ENCODE measurements at places on chromosomes 13 and 19. TPM values are rescaled to one million over a fixed set of nuclear protein-coding genes. Genes with fewer than 3 reads are reported as not detected.

GRCh38 chr19:42403586-42403985 lies 13.5 kb upstream of the CNFN start:
- DNase-seq, result no peak

GRCh38 chr13:38099751-38100150 lies 230.2 kb upstream of the TRPC4 start:
- DNase-seq, result no peak

DNA sequence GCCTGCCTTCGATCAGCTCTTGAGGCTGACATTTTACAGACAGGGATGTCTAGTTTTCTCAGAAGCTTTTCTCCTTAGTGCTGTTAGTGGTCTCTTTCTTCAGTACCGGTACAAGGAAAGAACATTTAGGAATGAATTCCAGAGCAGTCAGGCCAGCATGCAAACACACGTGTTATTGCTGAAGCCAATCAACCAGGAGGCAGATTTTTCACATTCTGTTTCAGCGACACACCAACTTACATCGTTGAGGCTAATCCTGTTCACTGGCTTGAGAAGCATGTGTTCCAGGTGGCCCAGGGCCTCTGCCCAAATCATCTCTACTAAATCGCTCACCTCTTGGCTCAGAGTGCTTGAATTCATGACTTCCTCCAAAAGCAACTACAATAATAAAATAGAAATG lies 19.2 kb downstream of the PARP4 start:
- no peak for DNase-seq

DNA sequence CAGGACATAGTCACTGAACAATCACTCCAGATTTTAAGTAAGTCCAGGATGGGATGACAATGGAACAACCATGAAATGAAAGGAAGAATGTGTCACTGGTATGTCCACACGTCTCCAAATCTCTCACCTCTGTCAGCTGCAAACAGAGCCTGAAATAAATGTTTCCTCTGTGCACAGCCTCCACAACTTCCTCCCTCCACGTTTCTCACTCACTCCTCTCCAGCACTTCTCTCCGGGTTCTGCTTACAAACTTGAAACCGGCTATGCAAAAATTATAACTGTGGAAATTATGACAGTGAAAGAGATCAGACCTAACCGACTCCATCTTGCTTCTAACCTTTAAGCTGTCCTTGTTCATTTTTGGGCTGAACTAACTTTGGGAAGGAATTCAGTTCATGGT lies 35.0 kb upstream of the ALOX5AP start:
- DNase-seq, result no peak

DNA sequence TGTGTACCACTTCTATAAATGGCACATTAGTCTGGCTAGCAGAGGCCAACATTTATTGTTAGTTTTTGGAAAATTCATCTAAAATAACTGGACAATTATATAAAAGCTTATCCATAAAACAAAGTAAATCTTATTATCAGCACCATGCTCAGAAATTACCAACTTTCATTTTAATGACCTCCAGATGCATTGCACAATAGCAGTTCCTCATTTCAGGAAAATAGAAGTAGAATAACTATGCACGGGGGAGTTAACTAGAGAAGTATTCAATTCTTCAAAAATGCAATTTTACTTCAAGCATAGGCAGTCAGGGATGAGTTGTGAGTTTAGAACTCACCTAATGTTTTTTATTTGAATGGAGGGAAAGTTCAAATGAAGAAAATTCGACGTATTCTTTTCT lies 1023.5 kb downstream of the PCDH17 start:
- DNase-seq, result no peak

DNA sequence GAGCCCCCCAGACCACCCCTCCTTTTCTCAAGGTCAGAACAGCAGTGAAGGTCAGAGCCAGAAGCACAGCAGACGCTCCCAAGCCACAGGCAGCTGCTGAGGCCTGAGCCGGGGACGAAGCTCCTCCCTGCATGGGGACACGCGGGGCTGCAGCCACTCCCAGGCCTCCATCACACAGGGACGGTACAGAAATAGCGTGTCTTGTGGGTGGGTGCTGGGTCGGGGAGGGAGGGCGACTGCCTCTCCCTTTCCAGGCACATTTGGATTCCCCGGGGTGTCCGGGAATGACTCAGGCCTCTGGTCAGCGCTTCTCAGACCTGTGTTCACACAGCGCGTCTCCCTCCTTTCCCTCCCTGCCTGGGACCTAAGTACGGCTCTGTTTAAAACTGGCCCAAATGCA lies 33.2 kb downstream of the RASA3 start:
- no peak for DNase-seq

DNA sequence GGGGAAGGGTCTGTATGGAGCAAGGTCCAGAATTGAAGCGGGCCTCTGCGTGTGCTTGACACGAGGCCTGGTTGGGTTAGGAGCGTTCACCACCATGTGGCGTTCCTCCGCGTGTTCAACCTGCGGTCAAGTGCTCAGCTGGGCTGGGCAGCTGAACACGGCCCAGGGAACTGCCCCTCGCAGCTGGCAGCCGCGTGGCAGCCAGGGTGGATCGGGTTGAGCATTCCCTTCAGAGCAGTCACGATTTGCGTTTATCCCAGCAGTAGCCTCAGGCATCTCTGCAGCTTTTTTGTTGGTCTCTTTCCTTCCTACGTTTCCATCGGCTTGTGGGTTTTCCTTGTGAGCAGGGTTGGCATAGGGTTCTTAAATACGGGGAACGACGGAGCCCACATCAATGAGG lies 28.7 kb upstream of the F2RL3 start:
- no peak for DNase-seq

- no peak for DNase-seq
Measured at GRCh38 chr19:29378543-29379080, 147.2 kb upstream of the VSTM2B start.

The FAM124A gene
- polyA plus RNA-seq, result 5.6 TPM

The PLIN3 gene
- polyA plus RNA-seq, result 52.4 TPM
